Smooth muscle cell of the pulmonary artery (primary cell): ENCODE measurements at places on chromosomes 16 and 17. TPM values are rescaled to one million over a fixed set of nuclear protein-coding genes. Genes with fewer than 3 reads are reported as not detected.

EFCAB5 gene
- 0.07 and 0.13 TPM in 2 replicates for total RNA-seq

ITGAD gene
- total RNA-seq = not detected in 2 replicates

FOXL1 gene
- 16.4 and 17.4 TPM in 2 replicates for total RNA-seq

PRR11 gene
- total RNA-seq = 4.5 and 9.6 TPM in 2 replicates

OR3A2 gene
- 0.20 TPM in 1 of 2 replicates, not detected in the other for total RNA-seq

SOST gene
- 8.8 and 20.9 TPM in 2 replicates for total RNA-seq

NDEL1 gene
- 56.0 and 57.7 TPM in 2 replicates for total RNA-seq

C17orf78 gene
- total RNA-seq = not detected in 2 replicates

CCL7 gene
- total RNA-seq = 0.85 and 3.7 TPM in 2 replicates

PRAC2 gene
- total RNA-seq = not detected in 2 replicates

ZPBP2 gene
- not detected in 2 replicates for total RNA-seq

CCL4L2 gene
- total RNA-seq = 0.13 TPM in 1 of 2 replicates, not detected in the other

OR4D1 gene
- not detected in 2 replicates for total RNA-seq

FBXO39 gene
- 0.07 and 0.26 TPM in 2 replicates for total RNA-seq

SHISA9 gene
- 0.03 TPM in 1 of 2 replicates, not detected in the other for total RNA-seq

SLC38A8 gene
- total RNA-seq = not detected in 2 replicates

OR3A3 gene
- total RNA-seq = 0.10 TPM in 1 of 2 replicates, not detected in the other

SLC4A1 gene
- not detected in 2 replicates for total RNA-seq

KRTAP4-6 gene
- not detected in 2 replicates for total RNA-seq

CMTM3 gene
- total RNA-seq = 11.9 and 17.4 TPM in 2 replicates

MAFG gene
- total RNA-seq = 21.5 and 38.8 TPM in 2 replicates

CEP112 gene
- total RNA-seq = 4.8 and 7.4 TPM in 2 replicates

ACE gene
- 3.5 and 3.8 TPM in 2 replicates for total RNA-seq

RPL26 gene
- total RNA-seq = 1,414 and 1,770 TPM in 2 replicates

DOC2A gene
- 0.20 and 0.33 TPM in 2 replicates for total RNA-seq

OR1A1 gene
- not detected in 2 replicates for total RNA-seq

ADAP2 gene
- 2.6 and 3.3 TPM in 2 replicates for total RNA-seq

PRSS33 gene
- not detected in 2 replicates for total RNA-seq

COASY gene
- total RNA-seq = 24.2 and 31.5 TPM in 2 replicates

TSPAN10 gene
- 3.6 TPM in 2 replicates for total RNA-seq

C17orf113 gene
- 0.13 and 0.33 TPM in 2 replicates for total RNA-seq

KCNJ18 gene
- not detected in 2 replicates for total RNA-seq

ADCY9 gene
- 20.6 and 34.7 TPM in 2 replicates for total RNA-seq

HOXB4 gene
- 3.1 and 4.6 TPM in 2 replicates for total RNA-seq

LCMT1 gene
- total RNA-seq = 29.4 and 90.4 TPM in 2 replicates

MIS12 gene
- total RNA-seq = 10.5 and 12.1 TPM in 2 replicates

NOXO1 gene
- not detected in 2 replicates for total RNA-seq

KRTAP4-1 gene
- not detected in 2 replicates for total RNA-seq

TCAP gene
- 0.52 and 0.53 TPM in 2 replicates for total RNA-seq

ABCC11 gene
- 0.26 and 0.30 TPM in 2 replicates for total RNA-seq

PRAC1 gene
- not detected in 2 replicates for total RNA-seq

CCDC200 gene
- total RNA-seq = not detected in 2 replicates

ABCA8 gene
- total RNA-seq = 60.6 and 198 TPM in 2 replicates

IGFALS gene
- 0.17 TPM in 1 of 2 replicates, not detected in the other for total RNA-seq

C1QTNF8 gene
- 0.13 TPM in 1 of 2 replicates, not detected in the other for total RNA-seq

CCL4 gene
- total RNA-seq = not detected in 2 replicates

NOG gene
- 1.6 and 2.0 TPM in 2 replicates for total RNA-seq

TAT gene
- total RNA-seq = not detected in 2 replicates

SLFN14 gene
- total RNA-seq = not detected in 2 replicates

PDILT gene
- total RNA-seq = not detected in 2 replicates

CASKIN1 gene
- 0.20 and 1.7 TPM in 2 replicates for total RNA-seq

ALOXE3 gene
- not detected in 2 replicates for total RNA-seq
